ENCODE measurements at places on chromosomes 7 and 10.
A peak's percentile ranks its signal among the peaks of the same experiment; 100 is the strongest.

- no peak for DNase-seq
Observed at GRCh38 chr10:92413519-92413918, 122.6 kb downstream of the MARCHF5 start.

GRCh38 chr7:2734751-2735571, 47.0 kb downstream of the AMZ1 start:
- DNase-seq, result no peak

GRCh38 chr10:80530251-80530650, 7.5 kb upstream of the SH2D4B start:
- DNase-seq, result peak; percentile 57

- DNase-seq, result no peak
Observed at GRCh38 chr10:121285406-121286196, 312.6 kb downstream of the FGFR2 start.

DNA sequence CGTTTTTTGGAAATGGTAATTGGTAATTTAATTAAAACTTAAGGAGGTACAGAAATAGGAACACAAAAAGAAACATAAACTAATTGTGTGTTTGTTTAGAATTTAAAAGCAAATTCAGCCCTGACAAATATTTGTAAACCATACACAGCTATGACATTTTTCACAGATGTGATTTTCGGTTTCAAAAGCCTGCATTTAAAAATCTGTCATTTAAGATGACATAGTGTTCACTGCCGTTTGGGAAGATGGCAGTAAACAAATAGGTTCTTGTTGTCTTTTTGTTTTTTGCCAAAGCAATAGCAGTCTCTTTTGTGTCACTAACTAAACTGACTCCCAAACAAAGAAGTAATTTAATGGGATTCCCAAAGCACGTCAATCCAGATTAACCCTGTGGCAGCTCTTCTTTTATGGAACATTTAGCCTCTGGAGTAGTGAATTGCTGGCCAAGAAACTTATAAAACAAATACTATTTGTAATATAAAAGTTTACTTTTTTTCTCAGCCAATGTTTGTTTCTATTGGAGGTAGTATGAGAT, 697.6 kb downstream of the PHTF2 start:
- no peak for DNase-seq

DNA sequence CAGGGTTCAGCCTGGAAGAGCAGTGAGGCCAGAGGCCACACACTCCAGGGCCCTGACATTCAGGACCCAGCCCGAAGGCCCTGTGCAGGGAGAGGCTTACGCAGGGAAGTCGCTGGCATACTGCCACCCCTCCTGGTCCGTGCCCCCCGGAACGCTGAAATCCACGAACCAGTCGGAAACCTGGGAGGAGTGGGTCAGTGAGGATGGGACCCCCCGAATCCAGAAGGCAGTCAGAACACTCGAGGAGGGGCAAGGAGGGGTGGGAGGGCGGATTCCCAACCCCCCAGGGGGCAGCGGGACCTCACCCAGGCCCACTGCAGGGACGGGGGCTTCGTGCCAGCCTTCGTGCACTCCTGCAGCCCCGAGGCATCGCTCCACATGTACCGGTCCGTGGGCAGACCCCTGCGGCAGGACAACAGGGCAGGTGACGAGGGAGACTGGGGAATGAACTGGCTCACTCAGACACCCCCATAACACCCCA, 13.5 kb downstream of the BHLHA15 start:
- DNase-seq, result no peak

GRCh38 chr10:788796-789748, 99.6 kb upstream of the DIP2C start:
- DNase-seq, result peak; percentile 40

- no peak for DNase-seq
Observed at GRCh38 chr7:64747802-64748201, 46.4 kb upstream of the ZNF138 start.

DNA sequence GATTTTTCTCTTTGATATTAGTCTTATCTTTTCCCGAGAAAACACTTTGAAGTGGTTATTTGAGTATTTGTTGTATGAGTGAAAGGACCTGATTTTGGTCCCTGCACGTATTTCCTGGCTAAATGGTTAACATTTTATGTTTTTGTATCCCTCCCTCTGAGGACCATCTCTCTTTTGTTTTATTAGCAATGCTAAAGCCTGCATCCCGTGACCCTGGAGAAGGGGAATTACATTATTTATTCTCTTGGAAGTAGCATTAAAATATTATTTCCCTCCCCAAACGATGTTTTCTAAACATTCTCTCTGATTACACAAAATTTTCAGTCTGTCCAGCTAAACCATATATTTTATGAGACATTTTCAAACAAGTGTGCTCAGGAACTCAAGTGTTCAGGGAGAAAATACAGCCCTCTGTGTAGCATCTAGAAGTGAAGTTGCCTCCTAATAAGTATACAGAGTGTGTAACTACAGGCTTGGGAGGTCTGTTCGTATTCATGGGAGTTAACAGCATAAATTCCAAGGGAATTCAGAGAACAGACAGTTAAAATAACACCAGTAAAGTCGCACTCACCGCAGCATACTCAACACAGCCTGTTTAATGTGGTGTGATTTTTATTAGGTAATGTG, 163.8 kb upstream of the NPVF start:
- DNase-seq, result no peak

- no peak for DNase-seq
Observed at GRCh38 chr10:101289541-101289940, 60.3 kb upstream of the LBX1 start.

- no peak for DNase-seq
Observed at GRCh38 chr10:26837139-26837538, 23.6 kb downstream of the ABI1 start.

DNA sequence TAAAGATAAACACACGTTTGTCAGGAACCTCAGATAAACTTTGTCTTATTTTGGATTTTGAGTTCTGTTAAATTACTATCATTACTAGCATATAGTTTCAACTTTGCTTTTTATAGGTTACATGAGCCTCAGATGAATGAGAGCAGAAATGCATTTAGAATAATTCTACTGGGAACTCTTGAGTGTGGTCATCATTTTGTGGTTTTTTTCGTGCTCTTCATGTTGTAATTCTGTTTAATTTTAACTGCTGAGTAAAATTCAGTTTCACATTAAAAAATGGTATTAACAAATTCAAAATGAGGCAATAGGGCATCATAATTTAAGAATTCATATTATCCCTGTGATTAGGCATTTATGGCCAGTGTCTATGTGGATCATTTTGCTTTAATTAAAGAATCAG, 72.9 kb downstream of the GNAI1 start:
- DNase-seq, result no peak

DNA sequence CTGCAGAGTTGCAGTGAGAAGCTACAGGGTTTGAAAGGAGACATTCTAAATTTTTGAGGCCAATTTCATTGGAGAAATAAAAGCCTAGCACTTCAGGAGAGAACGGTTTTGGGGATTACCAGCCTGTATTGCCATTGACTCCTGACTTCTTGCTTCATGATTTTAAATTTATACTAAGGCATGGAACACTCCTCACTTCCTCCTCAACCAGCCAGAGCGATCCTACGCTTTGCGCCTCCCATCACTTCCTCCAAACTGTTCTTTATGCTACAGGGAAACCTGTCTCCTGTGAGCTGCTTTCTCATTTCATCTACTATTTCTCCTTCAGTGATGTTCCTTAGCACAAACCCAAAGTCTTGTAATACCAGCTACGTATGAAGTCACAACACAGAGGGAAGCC, 495.1 kb downstream of the SUGCT start:
- DNase-seq, result no peak

DNA sequence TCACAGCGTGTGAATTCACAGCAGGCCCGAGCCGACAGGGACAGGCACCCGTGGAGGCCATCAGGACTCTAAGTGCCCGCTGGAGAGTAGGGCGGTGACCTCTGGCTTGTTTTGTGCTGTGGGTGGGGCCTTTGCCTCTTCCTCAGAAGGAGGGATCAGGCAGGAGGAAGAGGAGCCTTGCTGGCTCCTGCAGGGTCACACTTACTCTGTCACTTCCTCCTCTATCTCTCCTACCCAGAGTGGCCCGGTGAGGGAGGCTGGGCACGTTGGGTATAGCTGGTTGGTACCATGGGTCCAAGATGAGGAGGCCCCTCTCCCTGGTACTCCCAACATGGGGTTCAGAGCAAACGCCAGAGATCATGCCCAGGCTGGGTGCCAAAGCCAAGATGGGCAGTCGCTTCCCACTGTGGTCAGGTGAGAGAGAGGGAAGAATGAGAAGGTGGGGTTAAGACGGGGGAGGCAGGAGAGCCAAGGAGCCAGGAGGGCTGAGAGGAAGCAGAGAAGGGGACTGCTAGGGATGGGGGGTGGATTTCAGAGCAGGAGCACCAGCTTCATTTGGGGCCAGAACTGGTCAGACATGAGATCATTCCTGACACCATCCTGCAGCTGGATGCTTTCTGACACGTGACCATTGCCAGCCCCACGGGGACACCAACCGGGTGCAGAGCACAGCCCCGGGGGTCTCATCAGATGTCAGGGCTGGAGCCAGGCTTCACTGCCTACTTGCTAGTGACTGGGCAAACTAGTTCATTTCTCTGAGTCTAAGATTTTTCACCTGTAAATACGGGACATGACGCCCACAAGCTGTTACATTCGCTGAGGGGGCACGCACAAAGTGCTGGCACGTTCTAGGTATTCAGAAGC, 54.8 kb upstream of the CACUL1 start:
- no peak for DNase-seq

DNA sequence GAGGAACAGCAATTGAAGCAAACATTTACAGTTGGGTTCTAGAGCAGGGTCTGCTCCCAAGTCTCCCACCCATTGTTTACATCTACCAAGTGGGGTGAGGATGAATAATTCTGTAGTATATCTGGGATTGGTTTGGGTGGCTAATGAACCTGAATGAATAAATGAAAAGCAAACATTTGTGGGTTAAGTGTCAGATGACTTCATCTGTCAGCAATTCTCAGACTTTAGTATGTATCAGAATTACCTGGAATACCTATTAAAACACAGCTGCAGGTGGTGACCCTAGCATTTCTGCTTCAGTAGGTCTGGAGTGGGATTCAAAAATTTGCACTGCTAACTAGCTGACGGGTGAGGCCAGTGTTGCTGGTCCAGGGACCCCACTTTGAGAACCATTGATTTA, 18.0 kb upstream of the NPVF start:
- no peak for DNase-seq

GRCh38 chr10:62326176-62326575, 48.0 kb upstream of the ZNF365 start:
- DNase-seq, result no peak

DNA sequence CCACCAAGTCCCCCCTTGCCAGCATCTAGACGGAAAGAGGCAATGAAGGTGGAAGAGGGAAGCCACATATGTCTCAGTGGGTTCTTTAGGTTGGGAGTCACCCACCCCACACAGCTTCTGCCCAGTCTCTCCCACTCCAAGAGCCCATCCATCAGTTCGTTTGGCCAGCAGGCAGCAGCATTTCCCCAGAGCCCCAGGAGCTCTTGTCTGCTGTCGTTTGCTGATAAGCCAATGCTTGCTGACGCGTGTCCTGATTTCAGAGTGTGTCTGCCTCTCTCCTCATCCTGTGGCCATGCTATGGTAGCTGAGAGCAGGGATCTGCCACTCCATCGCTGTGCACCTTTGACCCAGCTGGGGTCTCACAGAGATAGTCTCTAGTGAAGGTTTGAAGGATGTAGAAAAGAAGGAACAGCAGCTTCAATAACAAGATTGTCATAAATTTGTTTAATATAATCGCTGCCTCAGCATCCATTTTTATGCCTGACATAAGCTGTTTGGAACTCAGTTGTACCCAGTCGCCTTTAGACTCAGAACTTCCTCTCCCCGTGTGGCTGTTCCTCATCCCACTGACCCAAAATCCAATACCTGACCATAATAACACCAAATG, 39.4 kb upstream of the GDF10 start:
- DNase-seq, result no peak
